ENCODE measurements at places on chromosomes 3 and 15. TPM values are rescaled to one million over a fixed set of nuclear protein-coding genes. Genes with fewer than 3 reads are reported as not detected.

DNA sequence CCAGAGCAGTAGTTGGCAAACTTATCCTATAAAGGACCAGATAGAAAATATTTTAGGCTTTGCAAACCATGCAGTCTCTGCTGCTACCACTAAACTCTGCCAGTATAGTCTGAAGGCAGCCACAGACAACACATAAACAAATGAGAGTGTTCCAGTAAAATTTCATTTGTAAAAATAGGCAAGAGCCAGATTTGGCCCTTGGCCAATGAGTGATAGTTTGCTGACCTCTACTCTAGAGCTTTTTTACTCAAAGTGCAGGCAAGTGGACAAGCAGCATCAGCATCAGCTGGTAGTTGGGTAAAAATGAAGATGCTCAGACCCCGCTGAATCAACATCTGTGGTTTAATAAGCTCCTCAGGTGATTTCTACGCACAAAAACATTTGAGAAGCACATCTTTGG is 269.8 kb downstream of the NTRK3 start:
- DNase-seq: no peak

DNA sequence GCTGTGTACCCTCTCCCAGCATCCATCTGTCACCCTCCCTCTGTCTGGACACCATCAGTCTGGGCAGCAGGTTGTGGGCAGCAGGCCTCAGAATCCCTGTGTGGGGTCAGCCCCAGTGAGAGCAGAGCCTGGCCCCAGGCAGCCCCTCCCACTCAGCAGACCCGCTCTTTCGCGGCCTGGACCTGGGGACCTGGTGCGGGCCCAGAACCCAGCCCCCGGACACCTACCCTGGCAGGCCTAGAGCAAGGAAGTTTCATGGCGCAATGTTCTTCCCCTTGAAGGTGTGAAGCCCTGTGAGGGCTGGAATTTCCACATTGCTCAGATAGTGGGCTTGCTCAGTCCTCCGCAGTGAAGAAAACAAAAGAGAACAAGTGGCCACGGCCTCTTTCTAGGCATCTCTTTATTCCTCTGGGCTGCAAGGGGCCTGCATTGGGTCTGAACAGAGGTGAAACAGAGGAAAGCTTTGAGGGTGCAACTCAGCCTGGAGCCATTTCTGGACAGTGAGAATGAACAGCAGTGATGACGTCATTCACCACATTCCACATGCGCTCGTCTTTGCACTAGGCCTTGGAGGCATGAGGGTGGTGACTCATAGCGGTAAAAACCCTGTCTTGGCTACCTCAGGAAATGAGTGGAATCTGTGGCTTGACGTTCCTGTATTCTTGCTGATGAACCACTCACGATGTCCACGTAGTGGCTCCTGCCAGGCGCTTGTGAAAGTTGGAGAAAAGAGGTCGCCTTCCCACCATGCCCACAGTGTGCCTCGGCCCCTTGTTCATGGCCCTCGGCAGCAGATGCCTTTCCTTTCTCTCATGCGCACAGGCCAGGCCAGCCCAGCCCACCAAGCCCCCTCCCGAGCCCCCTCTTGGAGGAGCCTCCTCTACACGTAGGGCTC is 66.1 kb downstream of the SLC30A4 start:
- no peak for DNase-seq

- no peak for DNase-seq
Observed at GRCh38 chr15:85406916-85407315, 26.5 kb downstream of the AKAP13 start.

DNA sequence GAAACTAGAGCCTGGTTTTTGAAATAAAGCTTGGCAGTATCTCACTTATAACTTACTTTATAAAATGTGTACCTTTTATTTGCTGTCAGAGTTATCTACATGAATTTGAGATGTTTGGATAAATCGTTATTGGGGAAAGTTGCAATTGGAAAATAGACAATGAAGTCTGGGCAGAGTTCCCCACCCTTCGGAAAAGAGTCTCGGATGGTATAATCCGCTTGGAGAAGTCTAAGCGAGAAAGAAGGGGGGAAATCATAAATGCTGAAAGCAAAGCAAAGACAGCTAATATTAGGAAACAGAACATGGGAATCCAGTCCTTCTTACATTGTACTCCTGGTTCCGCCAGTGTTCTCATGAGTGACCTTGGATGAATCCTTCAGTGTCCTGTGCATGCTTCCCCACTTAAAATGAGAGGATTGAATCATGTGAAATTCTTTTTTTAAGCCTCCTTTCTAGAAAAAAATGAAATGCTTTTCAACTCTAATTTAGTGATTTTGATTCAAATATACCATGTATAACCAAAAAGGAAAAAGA is 162.4 kb downstream of the ATG7 start:
- DNase-seq: no peak

DNA sequence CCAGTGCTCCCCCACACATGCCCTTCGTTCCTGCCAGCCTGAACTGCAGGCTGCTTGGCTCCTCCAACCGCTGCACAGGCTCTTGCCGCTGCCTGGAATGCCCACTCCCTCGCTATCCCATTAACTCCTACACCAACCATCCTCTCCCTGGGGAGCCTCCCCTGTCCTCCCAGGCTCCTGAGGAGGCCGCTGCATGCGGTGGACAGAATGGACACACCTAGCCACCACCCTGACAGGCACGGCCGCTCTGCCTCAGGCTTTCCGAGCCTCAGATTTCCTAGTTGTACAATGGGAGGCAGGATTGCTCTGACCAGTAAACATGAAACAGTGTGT is 2.3 kb downstream of the PLXNB1 start:
- no peak for DNase-seq

- no peak for DNase-seq
Observed at GRCh38 chr3:29486096-29486495, 205.2 kb downstream of the RBMS3 start.

DNA sequence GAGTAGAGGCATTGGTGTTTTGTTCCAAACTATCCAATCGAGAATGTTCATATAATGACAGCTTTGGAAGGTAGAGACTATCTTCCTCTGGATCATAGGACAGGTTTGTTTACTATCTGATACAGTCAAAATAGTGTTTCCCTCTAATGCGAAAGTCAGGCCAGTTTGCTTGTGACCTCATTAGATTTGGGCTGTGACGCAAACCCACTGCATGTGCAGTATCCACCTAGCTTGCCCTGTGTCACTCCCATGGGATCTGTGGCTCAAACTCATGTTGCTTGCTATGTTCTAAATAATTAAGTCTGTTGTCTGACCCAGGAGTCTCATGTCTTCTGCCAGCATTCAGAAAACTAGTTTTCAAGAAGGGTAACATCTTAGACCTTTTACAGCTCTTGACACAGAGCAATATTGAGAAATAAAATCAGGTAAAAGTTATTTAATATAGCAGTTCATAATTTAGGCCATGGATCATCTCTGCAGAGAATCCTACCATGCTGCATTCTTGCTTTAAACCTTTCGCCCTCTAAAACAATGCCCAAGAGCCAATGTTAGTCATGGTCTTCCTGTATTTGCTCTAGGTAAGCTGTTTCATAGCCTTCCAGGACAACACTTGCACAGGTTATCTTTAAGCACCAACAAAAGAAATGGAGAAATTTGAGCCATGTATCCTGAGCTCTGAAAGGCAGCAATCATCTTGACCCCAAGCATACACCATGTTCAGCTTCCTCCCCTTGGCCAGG is 26.4 kb downstream of the NIT2 start:
- DNase-seq: no peak

- DNase-seq: no peak
Observed at GRCh38 chr15:73794443-73795133, 41.4 kb upstream of the INSYN1 start.

DNA sequence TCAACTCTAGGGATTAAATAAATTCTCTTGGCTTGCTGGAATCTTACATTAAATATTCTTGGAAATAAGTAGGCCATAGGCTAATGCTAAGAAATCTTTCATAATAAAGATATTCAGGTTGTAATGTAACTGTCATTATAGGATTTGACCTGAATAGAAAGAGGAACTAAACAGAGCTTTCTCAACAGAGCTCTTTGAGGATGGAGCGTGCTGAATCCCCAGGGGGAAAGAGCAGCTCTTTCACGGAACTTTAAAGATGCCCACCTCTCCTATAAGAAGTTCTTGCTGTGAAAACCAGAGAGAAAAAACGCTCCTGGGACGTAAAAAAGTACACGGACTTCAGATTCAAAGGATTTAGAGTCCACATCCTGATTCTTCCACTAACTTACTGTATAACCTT is 77.9 kb downstream of the NTRK3 start:
- no peak for DNase-seq

DNA sequence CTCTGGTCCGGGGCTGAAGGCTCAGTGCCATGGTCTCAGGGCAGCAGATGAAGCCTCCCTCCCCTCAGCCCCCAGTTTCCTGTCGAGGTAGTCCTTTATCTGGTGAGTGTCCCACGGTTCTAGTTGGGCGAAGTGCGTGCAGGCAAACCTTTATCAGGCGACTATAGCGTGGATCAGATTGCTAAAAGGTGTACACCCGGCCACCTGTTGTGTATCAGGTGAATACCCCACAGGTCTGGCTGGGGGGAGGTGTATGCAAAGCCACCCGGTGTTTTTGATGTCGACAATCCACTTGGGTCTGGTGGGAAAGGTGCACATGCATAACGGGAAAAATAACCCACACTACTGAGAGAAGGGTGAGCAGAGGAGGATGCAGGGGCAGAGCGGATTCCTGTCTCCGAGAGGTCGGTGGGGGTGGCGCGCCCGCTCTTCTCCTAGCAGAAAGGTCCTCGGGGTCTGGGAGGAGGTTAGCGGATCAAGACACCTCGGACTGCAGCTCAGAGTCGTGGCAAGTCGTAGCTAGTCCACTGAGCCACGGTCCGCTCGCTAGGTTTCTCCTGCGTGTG is 507 bp downstream of the SLC12A6 start:
- no peak for DNase-seq

- no peak for DNase-seq
Observed at GRCh38 chr3:48425281-48425812, 4.5 kb downstream of the PLXNB1 start.

GRCh38 chr3:142963516-142964448 is at the start of gene PAQR9:
Gene PAQR9, minus strand, starts transcription at chr3:142963674. Its CDS starts 338 bp downstream, at chr3:142963336.
- no peak for DNase-seq

- no peak for DNase-seq
Observed at GRCh38 chr3:195556390-195556789, 13.3 kb upstream of the PPP1R2 start.

DNA sequence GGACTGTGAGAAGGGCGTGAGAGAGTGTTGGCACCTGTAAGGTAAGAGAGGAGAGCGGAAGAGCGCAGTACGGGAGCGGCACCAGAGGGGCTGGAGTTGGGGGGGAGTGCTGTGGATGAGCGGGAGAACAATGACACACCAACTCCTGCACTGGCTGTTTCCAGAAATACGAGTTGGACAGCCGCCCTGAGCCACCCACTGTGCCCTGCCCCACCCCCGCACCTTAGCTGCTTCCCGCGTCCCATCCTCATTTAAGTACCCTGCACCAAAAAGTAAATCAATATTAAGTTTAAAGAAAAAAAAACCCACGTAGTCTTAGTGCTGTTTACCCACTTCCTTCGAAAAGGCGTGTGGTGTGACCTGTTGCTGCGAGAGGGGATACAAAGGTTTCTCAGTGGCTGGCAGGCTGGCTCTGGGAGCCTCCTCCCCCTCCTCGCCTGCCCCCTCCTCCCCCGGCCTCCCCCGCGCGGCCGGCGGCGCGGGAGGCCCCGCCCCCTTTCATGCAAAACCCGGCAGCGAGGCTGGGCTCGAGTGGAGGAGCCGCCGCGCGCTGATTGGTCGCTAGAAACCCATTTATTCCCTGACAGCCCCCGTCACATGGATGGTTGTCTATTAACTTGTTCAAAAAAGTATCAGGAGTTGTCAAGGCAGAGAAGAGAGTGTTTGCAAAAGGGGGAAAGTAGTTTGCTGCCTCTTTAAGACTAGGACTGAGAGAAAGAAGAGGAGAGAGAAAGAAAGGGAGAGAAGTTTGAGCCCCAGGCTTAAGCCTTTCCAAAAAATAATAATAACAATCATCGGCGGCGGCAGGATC is at the start of gene SOX2:
Gene SOX2, plus strand, starts transcription at position 601 of the 811 bp plus-strand sequence. CDS start 436 bp downstream, outside the sequence.
- peak; percentile 79 for DNase-seq

GRCh38 chr3:159960188-159961148 is 28.2 kb upstream of the IL12A start:
- no peak for DNase-seq

GRCh38 chr3:94293793-94294195 is 230.9 kb downstream of the NSUN3 start:
- no peak for DNase-seq

- DNase-seq: no peak
Observed at GRCh38 chr3:33915796-33916546, 117.5 kb downstream of the PDCD6IP start.

DNA sequence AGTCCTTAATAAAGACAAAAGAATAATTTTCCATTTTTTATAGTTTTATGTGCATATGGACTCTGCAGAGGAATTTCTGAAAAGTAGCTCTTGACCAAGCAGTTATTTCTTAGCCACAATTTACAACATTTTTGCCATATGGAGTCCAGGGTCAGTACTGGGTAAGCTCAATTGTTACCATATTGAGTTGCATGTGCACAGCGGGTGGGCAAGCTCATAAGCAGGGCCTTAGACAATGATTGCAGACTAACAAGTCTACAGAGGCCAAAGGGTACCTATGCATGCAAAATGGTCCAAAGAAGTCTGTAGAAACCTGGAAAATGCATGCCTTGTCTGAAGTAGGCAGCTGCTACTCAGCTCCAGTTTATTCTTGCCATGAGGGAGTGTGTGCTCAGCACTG is 19.0 kb upstream of the ARHGEF26 start:
- no peak for DNase-seq

GRCh38 chr15:68023307-68024101 is 30.6 kb upstream of the PIAS1 start:
- DNase-seq: no peak

DNA sequence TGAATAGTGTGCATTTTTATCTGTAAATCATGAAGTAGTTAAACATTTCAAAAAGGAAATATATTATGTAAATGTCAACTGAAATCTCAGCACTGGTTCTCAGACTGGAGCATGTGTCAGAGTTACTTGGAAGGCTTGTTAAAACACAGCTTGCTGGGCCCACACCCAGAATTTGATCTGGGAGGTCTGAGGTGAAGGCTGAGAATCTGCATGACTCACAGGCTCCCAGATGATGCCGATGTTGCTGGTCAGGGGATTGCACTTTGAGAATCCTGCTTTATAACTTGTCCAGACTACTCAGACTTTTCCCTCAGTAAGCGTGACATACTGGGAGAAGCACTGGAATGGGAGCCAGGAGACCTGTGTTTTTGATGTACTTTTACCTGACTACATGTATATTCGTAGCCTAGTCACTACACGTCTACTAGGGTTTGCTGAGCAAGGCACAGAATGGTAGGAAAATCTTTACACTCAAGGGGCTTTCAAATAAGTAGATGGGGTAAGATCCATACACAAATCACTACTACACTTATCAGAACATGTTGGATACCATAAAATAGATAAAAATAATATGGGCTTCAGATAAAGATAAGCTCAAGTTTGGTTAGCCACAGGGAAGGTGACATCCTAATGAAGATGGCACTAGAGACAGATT is 77.1 kb upstream of the MEX3B start:
- no peak for DNase-seq

GRCh38 chr3:108012304-108012703 is 78.5 kb downstream of the CD47 start:
- DNase-seq: no peak

The ZNF106 gene
- 87.8 TPM for total RNA-seq

The CERS3 gene
- total RNA-seq: 0.36 TPM

The DAZL gene
- not detected for total RNA-seq

The TRPM1 gene
- total RNA-seq: not detected

The GPR171 gene
- total RNA-seq: 1.6 TPM

The PIF1 gene
- 0.76 TPM for total RNA-seq

The CPN2 gene
- total RNA-seq: not detected

The TMCC1 gene
- total RNA-seq: 56.1 TPM

Data from sciatic nerve (tissue), 2 donors.